ENCODE measurements at places on chromosomes 4 and X. TPM values are rescaled to one million over a fixed set of nuclear protein-coding genes. Genes with fewer than 3 reads are reported as not detected.

DNAAF6 gene
- not detected for total RNA-seq

RS1 gene
- total RNA-seq = not detected

SPIN2A gene
- total RNA-seq = 0.63 TPM

PABPC1L2B gene
- not detected for total RNA-seq

MXRA5 gene
- not detected for total RNA-seq

RIPPLY1 gene
- not detected for total RNA-seq

HSD17B13 gene
- total RNA-seq = 0.16 TPM

SMIM43 gene
- not detected for total RNA-seq

FAM184B gene
- 0.03 TPM for total RNA-seq

PCDH11X gene
- total RNA-seq = not detected

STPG2 gene
- not detected for total RNA-seq
